ENCODE measurements at places on chromosomes 1 and 21.

- no peak for DNase-seq
Measured at GRCh38 chr1:184576822-184577221, 177.8 kb downstream of the EDEM3 start.

DNA sequence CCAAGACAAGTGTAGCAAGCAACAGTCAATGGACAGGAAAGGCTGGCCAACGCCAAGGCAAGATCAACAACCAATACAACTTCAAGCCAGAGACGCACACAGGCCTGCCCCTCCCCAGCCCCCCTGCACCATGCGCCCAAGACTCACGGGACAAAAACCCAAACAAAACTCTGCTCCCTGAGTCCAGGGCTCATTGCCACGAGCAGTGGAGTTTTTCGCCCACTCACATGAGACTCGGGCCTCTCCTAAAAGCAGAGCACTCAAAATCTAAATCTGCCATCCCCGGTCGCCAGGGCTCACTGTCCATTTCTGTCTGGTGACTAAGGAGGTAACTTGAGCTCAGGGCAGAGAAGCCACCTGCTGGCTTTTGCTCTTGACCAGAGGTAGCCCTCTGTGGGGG, 174.8 kb downstream of the CLIC6 start:
- no peak for DNase-seq

- peak; percentile 38 for DNase-seq
Measured at GRCh38 chr1:208243967-208244916, at the start of gene PLXNA2. Gene PLXNA2 (minus strand): TSS chr1:208244384. CDS start chr1:208217922, 26,462 bp downstream.

GRCh38 chr1:78712467-78713051, 62.9 kb downstream of the IFI44 start:
- DNase-seq: no peak

DNA sequence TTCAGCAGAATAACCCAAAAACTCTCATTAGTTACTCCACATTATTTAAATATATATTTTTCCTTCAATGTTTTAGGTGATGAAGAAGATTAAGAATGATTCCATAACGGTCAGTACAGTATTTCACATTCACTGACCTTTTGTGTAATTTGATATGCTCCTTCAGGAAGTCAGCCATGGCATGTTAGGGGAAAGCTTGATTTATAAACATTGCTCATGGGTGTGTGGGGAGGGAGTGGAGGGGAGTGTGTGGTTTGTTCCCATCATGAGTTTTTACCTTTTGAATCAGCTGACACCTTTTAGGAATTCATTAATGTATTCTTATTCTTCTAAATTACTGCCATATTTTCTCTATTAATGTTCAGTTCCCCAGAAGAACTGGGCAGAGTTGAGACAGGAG, 240.2 kb downstream of the ATG4C start:
- no peak for DNase-seq

DNA sequence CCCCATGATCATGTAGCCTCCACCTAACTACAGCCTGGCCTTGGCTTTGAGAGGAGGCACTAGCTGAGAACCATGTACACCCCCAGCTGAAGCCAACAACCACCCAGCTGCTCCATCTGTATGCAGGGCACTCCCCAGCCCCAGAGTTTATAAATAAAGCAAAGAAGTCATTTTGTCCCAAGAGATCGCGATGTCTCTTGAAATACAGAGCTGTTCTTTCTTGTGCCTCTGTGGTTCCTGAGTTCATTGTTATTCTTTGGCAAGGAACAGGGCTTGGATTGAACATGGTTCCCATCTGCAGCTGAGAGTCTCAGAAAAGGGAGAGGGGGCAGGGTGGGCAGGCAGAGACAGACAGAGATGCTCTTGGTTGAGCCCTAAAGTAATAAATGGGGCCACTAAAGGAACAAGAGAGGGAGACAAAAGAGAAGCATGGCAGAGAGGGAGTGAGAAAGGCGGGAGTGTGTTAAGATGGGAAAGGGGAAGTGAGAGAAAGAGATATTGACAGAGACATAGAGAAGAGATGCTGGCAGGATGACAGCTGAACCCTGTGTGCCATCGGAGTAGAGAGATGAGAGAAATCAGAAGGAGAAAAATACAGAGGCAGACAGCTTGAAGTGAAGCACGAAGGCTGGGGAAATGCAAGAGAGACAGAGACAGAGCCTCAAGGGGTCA, 63.3 kb downstream of the TNR start:
- no peak for DNase-seq

DNA sequence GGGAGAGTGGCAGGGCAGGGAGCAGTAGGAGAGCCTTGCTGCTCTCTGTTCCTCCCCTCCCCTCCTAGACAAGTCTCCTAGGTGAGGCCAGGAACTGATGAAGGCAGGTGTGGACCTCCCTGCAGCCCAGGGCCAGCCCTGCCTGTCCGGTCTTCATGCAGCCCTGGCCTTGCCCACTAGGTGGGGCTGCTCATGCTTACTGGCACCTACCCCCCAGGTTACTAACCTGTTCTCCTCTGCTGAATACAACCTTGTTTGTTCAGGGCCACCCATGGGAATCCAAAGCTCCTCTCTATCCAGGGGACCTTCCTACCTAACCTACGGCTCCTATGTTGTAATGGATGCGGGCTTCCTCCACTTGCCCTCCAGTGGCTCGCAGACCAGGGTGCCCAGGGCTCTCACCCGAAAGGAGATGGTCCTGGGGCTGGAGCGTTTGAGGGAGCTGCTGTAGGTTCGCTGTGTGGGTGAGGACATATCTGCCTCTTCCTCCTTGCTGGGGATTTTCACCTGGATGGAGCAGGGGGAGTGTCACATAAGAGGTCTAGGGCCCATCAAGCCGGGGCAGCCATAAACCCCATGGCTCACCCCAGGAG, 7.9 kb upstream of the TNNT2 start:
- no peak for DNase-seq

DNA sequence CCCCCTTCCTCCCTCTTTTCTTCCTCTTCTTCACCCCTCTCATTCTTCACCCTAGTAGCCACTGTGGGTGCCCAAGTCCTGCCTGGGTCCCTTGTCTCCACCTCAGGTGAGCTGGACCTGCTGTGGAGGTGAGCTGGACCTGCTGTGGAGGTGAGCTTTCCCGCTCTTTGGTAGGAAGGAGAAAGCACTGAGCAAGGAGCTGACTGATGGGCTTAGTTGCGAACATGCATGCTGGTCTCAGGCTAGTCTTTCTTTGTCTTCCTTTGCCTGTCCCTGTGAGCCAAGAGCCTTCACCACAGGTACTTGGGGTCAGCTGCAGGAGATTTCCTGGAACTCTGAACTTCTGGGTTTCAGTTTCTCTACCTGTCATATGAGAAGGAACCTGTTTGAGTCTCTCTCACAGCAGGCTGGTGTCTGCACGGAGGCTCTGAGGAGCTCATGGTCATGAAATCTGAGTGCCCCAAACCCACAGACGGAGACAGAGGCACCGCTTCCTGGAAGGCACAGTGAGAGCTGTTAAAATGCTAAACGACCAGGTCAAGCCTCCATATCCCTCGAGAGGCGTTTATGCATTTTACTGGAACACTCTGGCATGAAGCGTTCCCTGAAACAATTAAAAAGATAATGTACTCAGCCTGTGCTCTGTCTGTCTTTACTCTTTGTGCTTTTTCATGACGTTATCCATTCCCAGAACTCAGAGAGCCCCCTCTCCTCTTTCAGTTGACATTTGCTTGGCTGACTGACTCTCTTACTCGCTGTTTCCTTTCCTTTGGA, 69.5 kb downstream of the RHOU start:
- DNase-seq: no peak

- no peak for DNase-seq
Measured at GRCh38 chr1:149884433-149885338, 14.7 kb upstream of the BOLA1 start.

DNA sequence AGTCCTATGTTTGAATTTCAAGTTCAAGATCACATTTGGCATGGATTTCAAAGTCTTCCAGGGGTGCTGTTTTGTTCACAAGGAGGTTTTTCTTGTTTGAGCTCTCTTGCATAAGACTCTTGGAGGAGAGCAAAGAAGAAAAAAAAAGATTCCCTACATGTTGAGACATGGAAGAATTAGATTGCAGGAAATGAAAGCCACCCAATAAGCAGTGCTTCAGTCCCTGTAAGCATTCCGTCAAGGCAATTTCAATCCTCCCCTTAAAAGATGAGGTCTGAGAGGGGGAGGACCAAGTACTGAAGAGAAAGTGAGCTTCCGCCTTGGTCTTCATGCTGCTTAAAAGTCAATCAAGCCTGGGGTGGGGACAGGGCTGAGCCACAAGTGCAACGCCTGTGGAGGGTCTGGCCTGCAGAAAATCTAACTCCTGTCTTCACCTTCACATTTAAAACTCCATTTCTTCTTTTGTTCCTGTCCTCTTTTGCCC, 50.2 kb downstream of the LPAR3 start:
- no peak for DNase-seq

GRCh38 chr1:178706432-178706831, 18.6 kb upstream of the RALGPS2 start:
- DNase-seq: no peak

- DNase-seq: no peak
Measured at GRCh38 chr1:903305-903704, 20.4 kb upstream of the SAMD11 start.

GRCh38 chr1:36776948-36777831, 257.1 kb downstream of the GRIK3 start:
- DNase-seq: no peak

DNA sequence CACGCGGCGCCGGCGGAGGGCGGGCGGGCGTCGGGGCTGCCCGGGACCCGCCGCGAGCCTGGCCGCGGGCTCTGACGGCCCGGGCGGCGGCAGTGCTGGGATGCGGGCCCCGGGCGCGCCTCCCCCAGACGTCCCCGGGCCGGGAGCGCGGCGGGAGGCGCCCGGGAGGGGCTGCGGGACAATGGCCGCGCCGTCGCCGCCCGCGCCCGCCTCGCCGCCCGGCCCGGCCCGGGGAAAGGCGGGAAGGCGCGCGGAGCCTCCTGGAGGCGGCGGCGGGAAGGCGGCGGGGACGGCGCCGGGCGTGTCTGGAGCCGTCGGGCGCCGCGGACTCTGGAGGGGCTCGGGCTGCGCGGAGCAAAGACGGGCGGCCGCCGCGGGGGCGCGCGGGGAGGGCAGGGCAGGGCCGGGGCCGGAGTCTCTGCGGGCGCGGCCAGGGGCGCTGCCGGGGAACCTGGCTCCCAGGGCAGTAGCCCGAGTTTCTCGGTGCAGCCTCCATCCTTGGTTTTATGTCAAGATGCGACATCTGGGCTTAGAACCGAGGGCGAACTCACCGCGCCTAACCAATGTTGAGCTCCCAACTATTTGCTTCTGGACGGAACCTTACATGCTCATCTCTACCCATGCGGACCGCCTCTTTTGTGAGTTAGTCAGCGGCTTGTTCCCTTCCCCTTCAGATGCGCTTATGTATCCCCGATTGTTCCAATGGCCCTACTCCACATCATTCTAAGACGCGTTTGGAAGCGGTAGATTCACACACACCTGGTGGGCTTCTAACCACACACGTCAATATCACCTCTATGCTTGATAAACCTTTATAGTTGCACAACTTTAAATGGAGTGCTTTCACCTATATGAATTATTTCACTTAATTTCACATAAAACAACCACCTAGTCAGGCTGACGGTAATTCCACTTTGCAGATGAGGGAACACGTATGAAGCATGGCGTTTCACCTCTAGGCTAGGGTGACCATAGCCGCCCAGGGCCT, 651 bp downstream of the ZBTB8A start:
- DNase-seq: no peak

DNA sequence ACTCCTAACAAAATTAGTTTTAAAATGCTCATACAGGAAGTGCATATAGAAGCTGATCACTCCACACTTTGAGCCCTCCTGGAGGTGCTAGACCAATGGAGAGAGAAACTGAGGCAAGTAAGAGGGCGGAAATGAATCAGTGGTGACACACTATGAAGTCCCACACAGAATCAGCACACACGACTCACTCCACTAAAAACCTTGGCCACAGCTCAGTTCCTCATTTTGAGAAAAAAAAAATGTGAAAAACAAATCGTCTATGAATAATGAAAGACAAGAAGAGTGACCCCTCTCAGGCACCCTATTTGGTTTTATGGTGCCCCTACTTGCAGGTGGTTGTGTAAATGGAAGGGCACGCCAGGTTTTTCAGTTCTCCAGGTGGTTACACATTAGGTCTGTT, 675.1 kb upstream of the BRINP3 start:
- DNase-seq: no peak

GRCh38 chr1:241640867-241641622, 876 bp upstream of the CHML start:
- no peak for DNase-seq

DNA sequence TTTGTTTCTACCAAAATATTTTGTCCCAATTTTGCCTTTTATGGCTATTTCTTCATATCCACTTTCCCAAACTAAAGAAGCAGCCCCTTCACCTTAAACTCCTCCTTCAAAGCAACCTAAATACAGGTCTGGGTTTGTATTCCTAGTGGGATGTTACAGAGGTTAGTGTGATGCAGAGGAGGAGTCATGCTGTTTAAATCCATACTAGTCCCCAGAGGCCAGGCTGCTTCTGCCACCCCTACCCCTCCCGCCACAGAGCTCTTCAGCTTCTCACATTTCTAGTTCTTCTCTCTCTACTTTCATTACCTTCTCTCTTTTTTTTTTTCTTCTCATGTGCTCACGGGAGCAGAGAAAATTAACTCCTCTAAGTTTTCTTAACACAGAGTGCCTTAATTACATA, 29.3 kb downstream of the SELL start:
- DNase-seq: no peak

- no peak for DNase-seq
Measured at GRCh38 chr1:210070531-210070930, 132.5 kb downstream of the SYT14 start.

GRCh38 chr1:227312361-227313025, 5.8 kb downstream of the CDC42BPA start:
- DNase-seq: no peak

GRCh38 chr1:219792337-219793021, 135.9 kb downstream of the SLC30A10 start:
- no peak for DNase-seq

DNA sequence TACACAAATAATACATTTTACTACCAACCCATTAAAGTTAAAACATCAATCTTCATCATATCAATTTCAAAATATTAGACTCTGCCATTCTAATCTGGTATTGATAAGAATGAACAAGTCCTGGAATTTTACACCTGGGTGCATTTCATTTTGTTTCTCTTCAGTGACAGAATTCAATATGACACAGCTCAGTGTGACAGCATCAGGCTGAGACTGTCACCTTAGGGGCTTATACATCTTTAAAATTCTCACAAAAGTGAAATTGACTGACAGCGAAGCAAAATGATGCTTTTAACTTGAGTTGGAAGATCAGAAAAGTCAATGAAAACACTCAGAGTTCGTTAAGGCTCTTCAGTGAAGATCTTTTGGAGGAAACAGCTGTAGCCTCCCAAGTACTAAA, 213.0 kb downstream of the DAB1 start:
- no peak for DNase-seq

GRCh38 chr1:68370101-68370915, 79.4 kb downstream of the RPE65 start:
- no peak for DNase-seq

GRCh38 chr1:41383094-41383852, 22.0 kb downstream of the FOXO6 start:
- no peak for DNase-seq

DNA sequence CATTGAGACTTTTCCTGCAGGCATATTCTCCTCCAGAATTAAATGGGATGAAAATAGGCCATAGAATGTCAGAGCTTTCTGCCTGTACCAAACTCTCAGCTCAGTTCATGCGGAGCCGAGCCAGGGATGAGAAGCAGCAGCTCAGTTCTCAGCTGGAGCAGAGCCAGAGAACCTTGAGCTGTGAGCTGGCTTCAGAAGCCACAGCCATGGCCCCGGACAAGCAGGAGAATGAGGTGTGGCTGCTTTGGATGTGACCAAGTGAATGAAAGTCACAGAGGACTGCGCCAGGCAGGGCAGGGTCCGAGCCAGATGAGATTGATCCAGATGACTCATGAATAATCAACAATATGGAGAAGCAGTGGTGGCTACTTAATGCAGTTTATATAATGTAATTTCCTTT, 633.8 kb downstream of the NCAM2 start:
- DNase-seq: no peak
